ENCODE measurements at places on chromosomes 1 and 21.
A peak's percentile ranks its signal among the peaks of the same experiment; 100 is the strongest.

- no peak for DNase-seq
Observed at GRCh38 chr1:203628201-203629015, 1.8 kb downstream of the ATP2B4 start.

- DNase-seq = no peak
Observed at GRCh38 chr1:49106445-49106844, 329.8 kb upstream of the BEND5 start.

GRCh38 chr1:156845055-156845952, 13.6 kb downstream of the INSRR start:
- DNase-seq = no peak

- DNase-seq = no peak
Observed at GRCh38 chr21:41832596-41833496, 46.3 kb downstream of the PRDM15 start.

- peak; percentile 12 for DNase-seq
Observed at GRCh38 chr21:44337941-44338895, 972 bp downstream of the CFAP410 start.

DNA sequence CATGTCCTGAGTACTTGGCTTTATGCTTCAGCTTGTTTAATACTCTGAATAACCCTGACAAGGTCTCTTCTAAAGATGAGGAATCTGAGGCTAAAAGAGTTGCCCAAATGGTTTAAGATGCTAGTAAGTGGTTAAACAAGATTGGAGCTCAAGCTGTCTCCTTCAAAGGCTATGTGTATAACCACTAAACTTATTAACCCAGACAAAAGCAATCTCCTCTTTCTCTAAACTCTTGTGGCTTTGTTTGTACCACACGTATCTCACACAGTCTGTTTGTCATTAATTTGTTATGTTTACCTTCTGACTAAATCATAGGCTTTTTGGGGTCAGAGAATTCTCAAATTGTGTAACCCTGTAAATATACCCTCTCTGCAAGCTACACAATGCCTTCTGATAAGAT, 89.9 kb downstream of the HMCN1 start:
- no peak for DNase-seq

GRCh38 chr1:151563376-151563775, 23.3 kb downstream of the TUFT1 start:
- no peak for DNase-seq

- DNase-seq = no peak
Observed at GRCh38 chr1:98164509-98164908, 243.7 kb upstream of the DPYD start.

DNA sequence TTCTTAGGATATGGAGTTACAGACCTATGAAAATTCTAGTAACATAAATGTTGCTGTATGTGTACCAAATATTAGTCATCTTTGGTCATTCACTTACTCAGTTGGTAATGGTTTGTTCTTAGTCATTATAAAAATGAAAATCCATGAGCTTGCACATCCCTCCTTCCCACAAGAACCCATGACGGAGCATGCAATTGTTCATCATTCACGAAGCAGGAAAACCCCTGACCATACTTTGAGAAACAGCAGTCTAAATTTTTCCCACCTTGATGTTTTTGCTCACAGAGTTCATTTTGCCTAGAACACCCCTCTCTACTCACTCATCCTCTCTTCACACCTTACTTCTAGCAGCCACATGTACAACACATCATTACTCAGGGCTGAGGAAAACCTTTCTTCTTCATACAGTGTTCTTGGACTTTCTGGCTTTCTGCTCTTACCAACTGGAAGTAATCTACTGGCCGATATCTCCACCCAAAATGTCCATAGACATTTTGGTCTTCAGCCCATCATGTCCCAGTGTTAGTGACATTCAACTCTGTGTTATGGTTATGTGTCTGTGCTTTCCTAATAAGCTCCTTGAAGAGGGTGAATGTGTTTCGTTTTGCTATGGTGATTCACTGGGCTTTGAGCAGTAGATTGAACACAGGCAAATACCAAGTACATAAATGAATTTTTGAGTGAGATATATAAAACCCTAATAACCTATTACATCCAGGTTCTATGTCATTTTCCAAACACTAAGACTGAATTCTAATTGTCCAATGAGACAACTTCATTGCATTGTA, 189.9 kb downstream of the ZC3H11B start:
- DNase-seq = no peak

GRCh38 chr1:61226791-61227567, 144.6 kb downstream of the NFIA start:
- no peak for DNase-seq

DNA sequence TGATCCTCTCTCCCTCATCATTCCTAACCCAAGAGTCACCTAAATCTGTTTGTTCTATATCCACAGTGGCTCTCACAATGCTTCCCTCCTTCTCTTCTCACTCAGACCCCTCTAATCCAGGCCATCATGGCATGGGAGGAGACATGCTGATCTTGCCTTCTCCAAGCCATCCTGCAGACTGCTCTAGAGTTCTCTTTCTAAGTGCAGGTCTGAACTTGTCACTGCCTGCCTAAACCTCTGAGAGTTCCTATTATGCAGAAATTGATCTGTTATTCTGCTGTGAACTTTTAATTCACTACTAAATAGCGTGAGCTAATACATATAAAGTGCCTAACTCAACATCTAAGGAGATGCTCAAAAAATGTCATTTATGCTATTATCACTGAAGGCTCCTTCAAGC, 26.8 kb downstream of the LAMC2 start:
- no peak for DNase-seq

DNA sequence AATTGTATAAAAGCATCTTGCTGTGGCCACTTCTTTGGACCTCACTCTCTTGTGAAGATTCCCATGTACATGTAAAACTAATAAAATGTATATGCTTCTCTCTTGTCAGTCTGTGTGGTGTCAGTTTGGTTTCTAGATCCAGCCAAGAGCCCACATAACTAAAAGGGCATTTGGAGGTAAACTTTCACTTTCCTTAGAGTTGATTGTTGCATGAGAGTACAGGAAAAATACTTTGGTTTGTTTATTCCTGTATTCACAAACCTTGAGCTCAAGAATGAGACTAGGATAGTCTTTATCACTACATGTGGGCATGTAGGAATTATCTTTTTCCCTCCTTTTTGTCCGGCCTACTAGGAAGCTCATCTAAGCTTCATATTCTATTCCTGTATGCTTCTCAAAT, 50.9 kb downstream of the KCTD3 start:
- DNase-seq = no peak

GRCh38 chr1:205963352-205964155, 20.3 kb upstream of the SLC26A9 start:
- DNase-seq = no peak

DNA sequence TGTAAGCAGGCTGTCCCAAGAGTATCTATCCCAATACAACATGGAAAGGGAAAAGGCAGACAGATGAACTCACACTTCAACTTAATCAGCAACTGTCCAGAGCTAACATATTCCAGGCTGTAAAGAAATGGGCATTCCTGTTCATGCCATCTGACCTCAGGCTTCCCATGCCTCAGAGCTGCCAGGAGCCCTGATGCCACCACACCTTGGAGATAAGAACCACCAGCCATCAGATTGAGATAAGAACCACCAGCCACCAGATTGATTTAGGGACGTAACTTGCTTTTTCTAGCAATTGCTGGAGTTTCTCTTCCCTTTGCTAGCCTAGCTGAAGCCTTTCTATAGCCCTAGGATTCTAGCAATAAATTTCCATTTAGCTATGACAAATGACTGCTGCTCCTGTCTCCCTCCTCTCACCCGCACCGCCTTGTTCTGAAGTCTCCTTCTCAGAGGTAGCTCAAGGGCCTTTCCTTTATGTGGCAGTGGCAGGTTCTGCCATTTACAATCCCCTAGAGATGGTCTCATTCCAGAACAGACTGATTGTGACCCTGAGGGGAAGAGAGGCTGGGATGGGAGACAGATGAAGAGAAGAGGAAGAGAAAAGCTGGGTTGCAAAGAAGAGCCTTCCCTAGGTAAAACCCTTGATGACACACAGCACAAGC, 88.0 kb upstream of the CTTNBP2NL start:
- no peak for DNase-seq

- DNase-seq = no peak
Observed at GRCh38 chr1:230807561-230808280, 60.5 kb downstream of the CAPN9 start.

DNA sequence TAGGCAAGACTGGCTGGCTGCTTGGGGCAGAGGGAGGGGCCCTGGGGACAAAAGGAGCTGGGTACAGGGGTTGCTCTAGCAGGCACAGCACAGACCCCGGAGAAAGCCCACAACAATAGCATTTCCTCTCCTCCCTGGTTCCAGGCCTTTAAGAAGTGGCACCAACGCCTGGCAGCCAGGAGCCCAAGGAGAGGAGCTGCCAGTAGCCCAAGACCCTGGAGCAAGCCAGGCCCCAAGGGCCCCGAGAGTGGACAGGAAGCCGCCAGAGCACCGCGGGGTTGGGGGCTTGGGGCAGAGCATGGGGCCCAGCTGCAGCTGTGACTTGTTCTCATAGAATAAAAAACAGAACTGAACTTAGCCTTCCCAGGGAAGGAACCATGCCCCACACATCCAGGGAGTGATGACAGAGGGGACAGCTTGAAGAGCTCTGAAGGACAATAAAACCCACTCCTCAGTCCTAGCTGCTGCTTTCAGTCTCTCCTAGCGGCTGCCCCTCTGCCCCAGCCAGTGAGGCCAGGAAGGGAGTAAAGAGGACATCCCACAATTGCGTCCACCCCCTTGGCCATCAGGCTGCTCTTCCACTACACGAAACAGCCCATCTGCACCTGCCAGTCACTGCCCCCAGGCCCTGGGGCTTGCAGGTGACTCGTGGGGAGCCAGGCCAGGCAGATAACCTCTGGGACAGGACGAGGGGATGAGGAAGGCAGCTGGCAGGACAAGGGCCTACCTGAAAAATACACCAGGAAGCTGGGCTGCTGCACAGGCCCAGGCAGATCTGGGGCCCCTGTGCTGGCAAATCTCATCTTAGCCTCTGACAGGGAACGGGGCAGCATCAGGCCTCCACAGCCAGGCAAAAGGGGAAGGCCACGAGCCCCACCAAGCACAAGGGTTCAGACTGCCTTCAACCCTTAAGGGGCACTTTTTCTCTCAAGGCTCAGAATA, 16.4 kb downstream of the MTHFR start:
- no peak for DNase-seq

GRCh38 chr1:204992201-204992997, 50.6 kb upstream of the CNTN2 start:
- DNase-seq = no peak

DNA sequence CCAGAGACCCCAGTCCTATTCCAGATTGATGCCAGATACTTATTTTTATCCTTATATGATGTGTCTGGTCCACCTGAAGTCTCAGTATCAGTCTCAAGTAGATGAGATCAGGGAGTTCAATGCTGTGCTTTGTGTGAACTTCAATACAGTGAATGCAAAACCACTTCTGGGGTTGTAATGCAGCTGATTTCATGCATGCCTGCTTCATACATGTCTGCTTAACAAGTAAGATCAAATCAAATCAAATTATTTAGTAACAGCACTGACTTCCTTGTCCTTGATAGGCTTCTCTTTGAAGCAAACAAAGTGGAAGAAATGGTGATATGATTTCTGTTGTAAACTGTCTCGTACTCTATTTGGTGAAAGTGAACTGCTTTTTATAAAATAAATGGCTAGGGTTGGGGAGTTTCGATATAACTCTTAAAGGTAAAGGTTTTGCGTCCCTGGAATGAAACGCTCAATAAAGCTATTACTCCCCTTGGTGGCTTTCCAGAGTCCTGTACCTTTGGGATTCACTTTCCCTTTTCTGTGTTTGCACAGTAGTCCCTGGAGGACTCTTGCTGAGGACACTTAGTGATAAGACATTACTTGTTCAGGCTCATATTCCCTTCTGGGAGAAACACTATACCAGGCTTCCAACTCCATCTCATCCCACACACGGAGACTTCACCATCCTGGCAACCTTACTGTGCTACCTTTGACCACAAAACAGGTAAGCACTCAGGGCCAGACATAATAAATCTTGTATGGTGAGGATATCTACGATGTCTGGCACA, 59.3 kb downstream of the FH start:
- no peak for DNase-seq

- no peak for DNase-seq
Observed at GRCh38 chr1:20867062-20867461, 80.0 kb upstream of the HP1BP3 start.

- DNase-seq = peak; percentile 52
Observed at GRCh38 chr1:6614019-6614928, 743 bp downstream of the PHF13 start.

DNA sequence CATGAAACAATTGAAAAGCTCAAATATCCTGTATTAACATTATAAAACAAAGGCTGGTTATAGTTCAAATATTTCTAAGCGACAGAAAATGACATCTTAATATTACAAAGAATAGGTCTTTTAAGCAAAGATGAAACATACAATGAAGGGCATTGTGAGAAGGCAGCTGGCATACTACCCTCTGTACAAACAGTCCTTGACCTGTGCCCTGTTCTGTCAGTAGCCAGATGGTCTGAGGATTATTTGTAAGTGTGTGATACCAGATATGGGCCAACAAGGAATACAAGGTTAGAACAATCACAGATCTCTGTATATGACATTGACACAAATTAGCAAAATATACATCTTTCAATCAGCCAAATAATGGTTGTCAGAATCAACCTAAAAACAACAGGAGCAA, 1350.4 kb downstream of the AMY1C start:
- DNase-seq = no peak

DNA sequence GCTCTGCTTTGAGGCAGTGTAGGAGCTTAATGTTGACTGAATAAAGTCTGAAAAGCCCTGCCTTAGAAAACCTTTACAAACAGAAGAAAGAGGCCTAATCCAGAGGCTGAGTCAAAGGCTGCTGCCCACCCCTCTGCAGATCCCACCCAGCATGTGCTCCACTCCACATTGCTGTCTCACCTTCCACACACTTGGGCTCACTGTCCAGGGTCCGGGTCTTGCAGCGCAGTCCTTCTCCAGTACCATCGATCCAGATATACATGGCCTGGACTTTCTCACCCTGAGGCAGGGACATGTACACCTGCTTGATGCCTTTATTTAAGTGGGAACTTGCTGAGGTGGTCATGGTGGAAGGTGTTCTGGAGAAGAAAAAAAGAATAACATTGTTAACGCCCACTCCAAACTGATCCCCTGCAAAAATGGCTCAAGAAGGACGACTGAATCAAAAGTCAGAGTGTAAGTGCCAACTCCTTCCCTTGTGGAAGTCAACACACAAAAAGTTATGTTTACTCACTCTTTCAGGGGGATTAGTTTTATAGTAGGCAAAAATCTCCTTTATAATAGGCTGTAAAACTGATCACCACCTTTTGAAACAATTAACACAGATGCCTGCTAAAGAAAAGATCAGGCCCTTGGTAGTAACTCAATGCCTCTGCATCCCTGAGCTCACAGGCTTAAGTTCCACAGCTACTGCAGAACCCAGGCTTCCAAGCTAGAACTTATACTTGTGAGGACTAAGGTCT, 3.0 kb downstream of the GLUL start:
- no peak for DNase-seq

GRCh38 chr1:43271186-43272118, 1.7 kb downstream of the TMEM125 start:
- DNase-seq = no peak

- no peak for DNase-seq
Observed at GRCh38 chr1:43345120-43345519, 7.5 kb downstream of the MPL start.

- DNase-seq = no peak
Observed at GRCh38 chr1:68497358-68497698, 446 bp upstream of the DEPDC1 start.
